ENCODE measurements at places on chromosomes 4 and X.

- no peak for DNase-seq
Measured at GRCh38 chr4:73860181-73860580, 7.1 kb downstream of the PF4V1 start.

DNA sequence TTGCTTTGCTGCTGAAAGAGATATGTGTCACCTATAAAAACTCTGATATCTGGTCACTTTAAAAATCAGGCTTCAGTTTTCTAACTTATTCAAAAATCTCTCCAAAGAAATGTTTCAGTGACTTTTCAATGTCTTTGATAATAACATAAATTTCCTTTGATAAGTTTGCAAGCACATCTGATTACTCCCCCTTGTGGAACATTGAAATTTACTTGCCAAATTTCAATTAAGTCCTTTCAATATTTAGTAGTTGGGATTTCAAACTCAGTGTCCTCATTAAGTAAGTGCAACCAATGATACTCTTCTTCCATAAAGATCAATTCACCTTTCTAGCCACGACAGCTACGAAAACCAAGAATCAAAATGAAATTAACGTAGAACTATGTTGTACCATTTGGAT lies 151.3 kb upstream of the FAM47C start:
- no peak for DNase-seq

GRCh38 chrX:43096830-43097229 lies 318.9 kb upstream of the PPP1R2C start:
- DNase-seq: no peak

DNA sequence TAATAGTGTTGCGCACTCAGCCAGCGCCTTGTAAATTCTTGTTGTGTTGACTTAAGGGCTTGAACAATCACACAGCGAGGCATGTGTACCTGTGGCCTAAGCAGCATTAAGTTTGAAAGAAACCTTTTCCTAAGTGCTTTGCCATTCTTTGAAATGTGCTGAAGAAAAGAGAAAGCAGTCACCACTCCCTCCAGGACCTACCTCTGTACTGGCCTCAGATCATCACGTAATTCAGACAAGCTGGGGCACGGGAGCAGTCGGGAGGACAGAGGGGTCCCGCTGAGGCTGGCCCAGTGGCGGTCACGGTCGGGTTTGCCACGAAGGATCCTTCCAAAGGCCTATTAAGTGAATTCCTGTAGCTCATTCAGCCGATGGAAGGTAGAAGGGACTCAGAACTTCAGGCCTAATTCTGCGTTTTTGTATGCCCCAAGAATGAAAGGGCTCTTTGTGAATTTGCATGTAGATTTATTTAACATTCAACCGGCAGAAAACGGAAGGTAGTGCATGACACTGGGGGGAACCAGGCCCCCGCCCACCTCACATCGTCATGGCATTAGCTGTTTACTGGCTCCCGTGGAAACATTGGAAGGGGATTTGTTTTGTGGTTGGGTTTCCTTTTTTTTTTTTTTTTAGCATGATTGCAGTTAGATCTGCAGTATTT lies 106.3 kb downstream of the TRAPPC11 start:
- DNase-seq: peak; percentile 4

GRCh38 chrX:1464041-1464970 lies 11.6 kb upstream of the ASMTL start:
- no peak for DNase-seq

GRCh38 chrX:1385253-1386223 lies 6.4 kb downstream of the SLC25A6 start:
- no peak for DNase-seq

DNA sequence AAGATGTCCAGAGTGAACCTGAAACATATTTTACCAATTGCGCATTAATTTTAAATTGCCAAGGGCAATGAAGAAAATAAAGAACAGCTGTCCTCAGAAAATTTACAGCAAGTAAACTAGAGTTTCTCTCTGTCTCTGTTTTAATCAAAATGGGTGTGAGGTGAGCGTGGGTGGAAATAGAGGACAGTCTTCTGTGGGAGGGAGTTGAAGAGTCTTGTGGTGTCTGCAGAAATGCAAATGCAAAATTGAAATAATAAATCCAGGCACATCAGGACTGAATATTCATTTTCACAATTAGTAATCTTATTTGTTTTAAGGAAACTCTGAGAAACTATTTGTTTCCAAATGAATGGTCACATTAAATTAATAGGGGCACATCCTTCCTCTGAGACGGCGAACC lies 192.0 kb downstream of the ARHGAP10 start:
- no peak for DNase-seq

GRCh38 chr4:22091906-22092305 lies 143.3 kb upstream of the KCNIP4 start:
- no peak for DNase-seq

DNA sequence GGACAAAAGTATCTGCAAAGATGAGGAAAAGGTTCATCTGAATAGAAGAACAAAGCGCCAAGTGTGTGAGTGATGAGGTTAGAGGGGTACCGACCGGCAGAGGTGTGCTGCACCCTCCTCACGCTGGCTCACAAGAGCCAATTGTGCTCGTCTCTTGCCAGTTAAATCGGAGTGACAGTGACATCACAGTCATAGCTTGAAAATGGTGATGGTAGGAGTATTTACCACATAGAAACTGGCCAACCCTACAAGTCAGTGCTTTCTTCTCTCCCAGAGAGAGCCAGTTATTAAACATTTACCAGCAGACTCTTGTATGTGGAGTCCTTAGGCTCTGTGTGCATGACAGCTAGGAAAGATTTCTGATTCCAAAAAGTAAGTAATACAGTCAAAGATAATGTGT lies 32.4 kb downstream of the CLDN22 start:
- DNase-seq: no peak

All from CD14-positive monocyte (primary cell).